SK-N-SH (cell line): ENCODE measurements at places on chromosomes 1 and 21.

- H3K36me3 ChIP-seq = no peaks in the 10 kb centered on the region
- H3K4me1 ChIP-seq = no peaks in the 10 kb centered on the region
- DNase-seq = no peak
- H3K4me3 ChIP-seq = no peak overlapping the region
- H3K27me3 ChIP-seq = no peaks in the 10 kb centered on the region
These were observed 221.6 kb downstream of the BRINP2 start for GRCh38 chr1:177392336-177392735.

- no peaks in the 10 kb centered on the region for H3K27me3 ChIP-seq
- no peaks in the 10 kb centered on the region for H3K4me1 ChIP-seq
These were observed 327.5 kb upstream of the POGK start for GRCh38 chr1:166511761-166512160.

- H3K27me3 ChIP-seq = no peaks in the 10 kb centered on the region
- peak overlapping the region; percentile 20; the same call in 1 of the 2 replicates for H3K27ac ChIP-seq
- no peak overlapping the region for H3K4me3 ChIP-seq
- H3K4me1 ChIP-seq = peaks cover 49% of the 10 kb centered on the region
- peaks cover 14% of the 10 kb centered on the region for H3K36me3 ChIP-seq
These were observed 51.5 kb downstream of the MIGA1 start for GRCh38 chr1:77830946-77831345.

DNA sequence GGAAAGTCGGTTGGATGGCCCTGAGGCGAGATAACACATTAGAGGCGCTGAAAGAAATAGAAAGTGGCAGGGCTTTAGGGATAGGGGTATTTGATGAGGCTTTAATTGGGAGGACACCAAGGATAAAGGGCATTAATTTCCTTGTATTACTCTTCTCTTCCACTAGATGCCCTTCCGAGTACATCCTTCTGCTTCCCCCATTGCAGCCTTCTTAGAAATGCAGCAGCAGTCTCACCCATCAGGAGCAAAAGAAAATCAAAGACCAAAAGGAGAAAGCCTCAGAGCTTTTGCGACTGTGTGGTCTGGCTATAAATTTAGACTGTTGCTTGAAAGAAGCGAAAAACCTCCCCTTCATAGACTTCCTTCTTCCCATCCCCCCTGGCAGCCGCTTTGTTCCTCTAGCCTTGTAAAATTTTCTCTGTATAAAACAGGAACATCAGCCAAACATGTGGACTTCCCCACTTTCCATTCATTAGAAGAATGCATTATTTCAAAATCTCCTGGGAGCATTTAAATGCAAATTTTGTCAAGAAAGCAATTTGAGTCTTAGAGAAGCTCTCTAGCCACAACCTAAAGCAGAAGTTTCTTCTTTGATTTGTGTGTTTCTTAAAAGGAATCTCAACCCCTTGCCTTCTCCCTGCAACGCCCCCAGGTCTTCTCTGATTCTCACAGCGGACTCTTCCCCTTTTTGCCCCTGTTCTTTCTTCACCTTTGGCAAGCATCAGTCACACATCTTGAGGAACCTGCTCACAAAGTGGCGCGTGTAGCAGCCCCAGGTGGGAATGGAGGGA lies 76.6 kb downstream of the NDUFS5 start:
- H3K27me3 ChIP-seq = no peaks in the 10 kb centered on the region
- peak overlapping the region; percentile 83 for H3K27ac ChIP-seq
- DNase-seq = peak; percentile 79
- no peaks in the 10 kb centered on the region for H3K36me3 ChIP-seq
- no peak overlapping the region for H3K4me3 ChIP-seq

DNA sequence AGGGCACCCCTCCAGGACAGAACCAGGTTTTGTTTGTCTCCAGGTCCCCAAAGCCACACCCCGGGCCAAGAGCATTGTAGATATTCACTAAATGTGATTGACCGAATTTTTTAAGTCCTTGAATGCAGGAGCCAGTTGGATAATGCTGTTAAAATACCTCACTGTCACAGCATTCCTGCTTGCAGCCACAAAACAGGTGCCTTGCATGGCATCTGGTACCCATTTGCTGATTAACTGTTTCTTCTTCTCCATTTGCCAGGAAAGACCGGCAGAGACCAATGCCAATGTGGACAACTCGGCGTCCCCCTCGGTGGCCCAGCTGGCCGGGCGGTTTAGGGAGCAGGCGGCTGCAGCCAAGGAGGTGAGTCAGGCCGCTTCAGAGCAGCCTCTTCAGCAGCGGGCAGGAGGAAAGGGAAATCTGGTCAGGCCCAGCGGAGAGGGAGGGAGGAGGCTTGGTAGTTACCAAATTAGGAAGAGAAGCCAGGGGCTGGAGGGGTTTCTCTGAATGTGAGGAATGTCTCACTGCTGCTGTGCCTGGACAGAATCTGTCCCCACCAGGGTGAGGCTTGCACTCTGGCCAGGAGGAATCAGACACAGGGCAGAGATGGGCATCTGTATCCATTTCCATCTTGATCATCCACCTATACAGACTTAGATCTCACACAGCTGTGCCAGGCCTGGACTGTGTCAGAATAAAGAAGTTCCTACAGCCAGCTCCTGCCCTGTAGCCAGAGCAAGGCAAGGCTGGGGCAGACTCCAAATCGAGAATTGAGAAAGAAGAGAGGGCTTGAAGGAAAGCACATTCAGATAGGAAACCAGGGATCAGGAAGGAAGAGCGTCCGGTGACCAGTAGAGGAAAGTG lies 37.9 kb upstream of the MPZL1 start:
- peaks cover 8% of the 10 kb centered on the region for H3K4me1 ChIP-seq
- H3K27me3 ChIP-seq = no peaks in the 10 kb centered on the region
- DNase-seq = peak; percentile 54
- no peaks in the 10 kb centered on the region for H3K36me3 ChIP-seq
- no peak overlapping the region for H3K4me3 ChIP-seq
- no peak overlapping the region for H3K27ac ChIP-seq
